ENCODE measurements at places on chromosomes 16 and 17.

DNA sequence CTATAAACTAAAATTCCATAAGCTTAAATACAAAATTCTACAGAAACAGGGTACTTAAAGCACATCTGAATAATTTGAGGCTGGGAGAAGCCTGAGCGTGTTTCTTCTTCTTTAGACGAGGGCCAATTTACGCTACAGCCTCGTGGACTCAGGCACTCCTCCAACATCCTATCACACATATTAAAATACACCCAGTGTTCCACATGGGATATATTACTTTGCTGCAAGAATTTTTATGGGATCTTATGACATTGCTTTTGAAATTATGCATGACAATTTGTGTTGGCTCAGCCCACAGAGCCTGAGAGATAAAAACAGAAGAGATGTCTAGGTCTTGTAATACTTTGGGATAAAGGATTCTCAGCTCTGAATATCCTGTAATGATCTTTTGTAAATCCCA is 3.5 kb upstream of the TANGO6 start:
- no peak for DNase-seq

DNA sequence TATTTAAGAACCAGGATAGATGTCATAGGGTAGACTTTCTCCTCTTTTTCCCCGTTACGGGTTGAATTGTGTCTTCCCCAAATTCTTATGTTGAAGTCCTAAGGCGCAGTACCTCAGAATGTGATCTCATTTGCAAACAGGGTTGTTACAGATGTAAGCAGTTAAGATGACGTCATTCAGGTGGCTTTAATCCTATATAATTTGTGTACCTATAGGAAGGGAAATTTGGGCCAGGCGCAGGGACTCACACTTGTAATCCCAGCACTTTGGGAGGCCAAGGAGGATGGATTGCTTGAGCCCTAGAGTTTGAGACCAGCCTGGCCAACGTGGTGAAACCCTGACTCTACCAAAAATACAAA is 99.5 kb upstream of the DHX40 start:
- DNase-seq: no peak

GRCh38 chr16:48054881-48055601 is 100.8 kb downstream of the ABCC12 start:
- DNase-seq: peak; percentile 16

DNA sequence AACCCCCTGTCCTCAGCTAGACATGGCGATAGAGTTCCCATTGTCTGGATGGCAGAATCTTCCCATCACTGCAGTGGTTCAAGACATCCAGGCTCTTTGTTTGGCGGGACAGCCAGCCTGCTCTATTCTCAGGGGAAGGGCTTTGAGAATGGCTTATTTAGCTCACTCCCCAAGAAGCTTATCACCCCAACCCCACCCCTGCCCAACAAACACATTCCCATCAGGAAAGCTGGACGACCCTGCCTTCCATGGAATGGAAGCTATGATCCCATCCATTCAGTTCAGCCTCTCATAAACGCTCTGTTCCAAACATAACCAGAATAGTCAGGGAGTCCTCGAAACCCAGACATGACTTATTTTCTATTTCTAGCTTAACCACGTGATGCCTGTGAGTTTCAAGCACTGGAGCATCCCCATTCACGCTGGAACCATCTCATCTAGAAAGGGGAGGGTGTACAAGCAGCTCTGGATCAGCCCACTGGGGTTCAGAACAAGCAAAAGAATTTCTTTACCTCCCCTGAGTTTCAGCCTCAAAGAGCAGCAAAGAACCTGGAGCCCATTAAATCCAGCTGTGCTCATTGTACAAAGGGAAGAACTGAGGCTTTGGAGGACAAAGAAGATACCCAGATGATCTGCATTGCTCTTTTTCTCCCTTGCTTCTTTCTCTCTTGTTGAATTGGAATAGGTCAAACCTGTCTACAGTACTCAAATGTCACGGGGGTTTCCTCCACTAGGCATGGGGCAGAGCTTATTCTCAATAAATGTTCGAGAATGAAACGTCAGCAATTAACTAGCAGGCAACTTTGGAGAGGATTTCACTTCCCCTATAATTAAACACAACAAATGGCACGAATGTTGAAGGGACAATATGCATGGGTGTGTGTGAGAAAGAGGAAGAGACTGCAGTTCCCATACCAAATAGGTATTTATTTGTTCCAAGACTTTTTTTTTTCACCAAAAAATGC is 93.1 kb downstream of the XYLT1 start:
- no peak for DNase-seq

DNA sequence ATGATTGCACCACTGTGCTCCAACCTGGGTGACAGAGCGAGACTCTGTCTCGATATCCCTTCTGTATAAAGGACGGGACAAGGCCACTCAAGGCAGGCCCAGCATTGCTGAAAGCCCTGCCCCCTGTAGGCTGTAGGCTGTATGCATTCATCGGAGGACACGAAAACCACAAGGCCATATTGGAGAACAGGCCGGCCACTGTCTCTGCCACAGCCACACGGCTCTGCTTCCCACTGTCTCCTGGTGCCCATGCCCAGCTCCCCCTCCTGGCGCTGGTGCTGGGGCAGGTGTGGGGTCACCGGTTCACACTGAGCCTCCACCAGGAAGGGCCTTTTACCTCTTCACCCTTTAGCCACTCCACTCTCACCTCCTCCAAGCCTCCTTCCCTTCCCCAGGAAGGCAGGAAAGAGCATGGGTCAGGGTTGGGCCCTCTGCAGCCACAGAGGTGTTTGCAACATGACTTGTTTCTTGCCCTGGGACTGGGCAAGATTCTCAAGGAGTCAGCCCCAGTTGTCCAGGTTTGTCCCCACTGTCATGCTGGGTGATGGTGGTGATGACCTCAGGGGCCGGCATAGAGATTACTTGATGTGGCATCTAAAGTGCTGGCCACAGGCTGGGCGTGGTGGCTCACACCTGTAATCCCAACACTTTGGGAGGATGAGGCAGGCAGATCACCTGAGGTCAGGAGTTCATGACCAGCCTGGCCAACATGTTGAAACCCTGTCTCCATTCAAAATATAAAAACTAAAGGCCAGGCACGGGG is 5.3 kb upstream of the NTN3 start:
- no peak for DNase-seq

- no peak for DNase-seq
Observed at GRCh38 chr16:56305956-56306565, 114.8 kb downstream of the GNAO1 start.

DNA sequence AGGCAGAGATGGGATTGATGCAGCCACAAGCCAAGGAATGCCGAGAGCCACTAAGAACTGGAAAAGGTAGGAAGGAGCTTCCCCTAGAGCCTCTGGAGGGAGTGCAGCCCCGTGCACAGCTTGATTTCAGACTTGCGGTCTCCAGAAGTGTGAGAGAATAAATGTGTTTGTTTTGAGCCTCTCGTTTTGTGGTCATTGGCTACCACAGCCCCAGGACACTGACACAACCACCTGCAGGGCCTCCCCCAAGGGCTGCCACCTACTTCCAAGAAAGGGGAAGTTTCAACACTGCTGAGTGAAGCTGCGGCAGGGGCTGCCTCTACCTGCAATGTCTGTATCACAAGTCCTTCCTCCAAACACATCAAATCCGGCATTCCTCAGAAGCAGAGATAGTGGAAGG is 346.9 kb downstream of the C16orf95 start:
- no peak for DNase-seq

DNA sequence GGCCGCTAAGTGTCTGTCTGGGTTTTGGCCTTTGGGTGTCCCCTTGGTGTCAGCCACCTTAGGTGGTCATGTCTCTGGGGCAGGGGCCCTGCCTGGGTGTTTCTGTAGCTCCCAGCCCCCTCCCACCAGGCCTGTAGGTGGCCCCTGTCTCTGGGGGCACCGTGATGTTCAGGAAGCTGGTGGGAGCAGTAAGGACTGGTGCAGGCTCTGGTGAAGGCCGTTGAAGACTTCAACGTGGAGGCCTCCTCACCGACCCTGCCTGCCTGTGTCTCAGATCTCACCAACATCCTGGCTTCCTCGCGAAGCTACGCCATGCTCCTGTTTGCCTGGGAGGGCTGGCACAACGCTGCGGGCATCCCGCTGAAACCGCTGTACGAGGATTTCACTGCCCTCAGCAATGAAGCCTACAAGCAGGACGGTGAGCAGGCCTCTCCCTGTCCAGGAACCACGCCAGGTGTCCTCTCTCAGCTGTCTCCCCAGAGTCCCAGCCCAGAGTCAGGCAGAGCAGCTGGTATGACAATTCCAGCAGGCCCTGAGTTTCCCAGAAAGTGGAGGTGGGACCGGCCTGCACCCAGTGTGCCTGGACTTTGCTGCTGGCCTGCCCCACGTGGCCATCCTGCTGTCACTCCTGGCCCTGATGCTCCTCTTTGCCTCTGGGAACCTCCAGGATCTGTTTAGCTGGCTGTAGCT is 2.8 kb downstream of the ACE start:
- no peak for DNase-seq

DNA sequence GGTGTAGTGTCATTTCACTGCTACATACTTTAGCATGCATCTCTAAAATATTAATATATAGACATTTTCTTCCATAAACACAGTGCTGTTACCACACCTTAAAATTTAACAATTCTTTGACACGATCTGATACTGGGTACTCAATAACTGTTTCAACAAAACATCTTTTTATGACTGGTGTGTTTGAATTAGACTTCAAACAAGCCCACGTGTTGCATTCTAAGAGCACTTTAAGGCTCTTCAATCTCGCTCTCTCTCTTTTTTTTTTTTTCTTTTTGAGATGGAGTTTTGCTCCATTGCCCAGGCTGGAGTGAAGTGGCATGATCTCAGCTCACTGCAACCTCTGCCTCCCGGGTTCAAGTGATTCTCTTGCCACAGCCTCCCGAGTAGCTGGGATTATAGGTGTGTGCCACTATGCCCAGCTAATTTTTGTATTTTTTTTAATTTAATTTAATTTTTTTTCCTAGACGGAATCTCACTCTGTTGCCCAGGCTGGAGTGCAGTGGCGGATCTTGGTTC is 15.8 kb upstream of the SLC46A1 start:
- DNase-seq: no peak
